Endothelial cell (in vitro differentiated cells): ENCODE measurements at places on chromosomes 5 and 9. TPM values are rescaled to one million over a fixed set of nuclear protein-coding genes. Genes with fewer than 3 reads are reported as not detected.

RMI1 gene
- 11.5 TPM for total RNA-seq

HAVCR2 gene
- total RNA-seq, result 0.15 TPM

IL4 gene
- total RNA-seq, result not detected

OBP2B gene
- total RNA-seq, result not detected

SMIM23 gene
- not detected for total RNA-seq

PTGES gene
- 0.15 TPM for total RNA-seq

SLC6A18 gene
- total RNA-seq, result not detected

GNG10 gene
- total RNA-seq, result 60.4 TPM

GPRIN1 gene
- total RNA-seq, result 3.9 TPM

SPATA31A3 gene
- total RNA-seq, result not detected

MYOT gene
- total RNA-seq, result not detected

C5orf47 gene
- not detected for total RNA-seq

FUT7 gene
- not detected for total RNA-seq

GABRP gene
- 23.5 TPM for total RNA-seq

PCDHAC1 gene
- total RNA-seq, result 7.5 TPM

PKD2L2 gene
- total RNA-seq, result not detected

SLC46A2 gene
- not detected for total RNA-seq

RPL7A gene
- 2,006 TPM for total RNA-seq

DNA sequence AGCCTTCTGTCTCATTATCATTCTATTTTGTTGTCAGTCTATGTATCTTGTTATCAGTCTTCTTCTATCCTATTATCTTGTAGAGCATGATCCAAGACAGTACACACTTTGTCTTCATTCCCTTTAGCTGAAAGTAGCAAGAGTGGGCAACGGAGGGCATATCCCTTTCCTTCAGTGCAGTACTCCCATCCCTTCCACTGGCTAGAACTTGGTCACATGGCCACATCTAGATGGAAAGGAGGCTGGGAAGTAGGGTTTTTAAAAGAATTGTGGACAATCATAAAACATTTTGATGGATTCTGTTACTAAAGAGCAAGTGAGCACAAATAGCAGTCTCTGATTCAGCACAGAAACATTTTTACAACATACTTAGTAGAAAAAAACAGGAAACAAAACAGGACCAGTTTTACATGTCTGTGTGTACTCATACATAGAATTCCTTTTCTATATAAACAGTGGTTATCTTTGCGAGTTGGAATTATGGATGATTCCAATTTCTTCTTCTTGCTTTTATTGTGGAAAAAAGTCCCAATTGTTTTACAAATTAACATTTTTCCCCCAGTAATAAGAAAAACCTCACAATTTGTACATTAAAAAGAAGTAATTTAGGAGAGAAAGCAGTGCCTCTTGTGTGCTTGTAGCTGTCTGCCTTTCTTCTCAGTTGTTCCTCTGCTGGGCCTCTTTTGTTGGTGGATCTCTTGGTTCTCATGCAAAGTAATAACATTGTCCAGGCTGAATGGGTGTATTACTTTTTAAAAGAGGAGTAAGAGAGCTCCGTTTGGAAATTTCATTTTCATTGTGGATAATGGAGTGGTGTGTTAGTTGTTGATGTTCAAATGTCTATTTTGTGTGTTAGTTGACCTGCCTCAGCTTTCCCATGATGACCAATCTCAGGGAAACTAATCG lies 410.9 kb upstream of the TRPC7 start:
- DNase-seq, result no peak

DNA sequence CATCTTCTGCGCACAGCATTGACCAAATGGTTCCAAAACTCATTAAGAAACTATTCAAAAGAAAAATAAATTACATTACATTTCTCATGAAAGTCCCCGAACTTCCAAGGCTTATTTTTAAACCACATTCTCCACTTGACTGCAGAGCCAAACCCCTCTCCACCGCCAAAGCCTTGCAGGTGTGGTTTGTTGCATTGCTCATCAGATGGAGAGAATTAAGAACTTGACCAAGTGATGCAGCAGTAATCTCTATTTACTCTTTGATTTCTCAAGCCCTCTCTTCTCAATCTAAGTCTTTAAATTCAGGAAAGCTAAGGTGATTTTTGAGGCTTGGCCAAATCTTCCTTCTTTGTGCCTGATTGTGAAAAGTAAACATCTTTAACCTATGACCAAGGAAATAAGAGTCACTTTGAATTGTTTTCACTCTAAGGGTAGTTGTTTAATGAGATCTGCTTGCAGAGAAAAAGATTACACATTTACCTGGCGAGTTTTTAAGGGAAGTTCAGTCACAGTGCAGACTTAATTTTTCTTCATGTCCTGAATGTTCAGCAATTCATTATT lies 290.5 kb upstream of the ITGA1 start:
- DNase-seq, result no peak

DNA sequence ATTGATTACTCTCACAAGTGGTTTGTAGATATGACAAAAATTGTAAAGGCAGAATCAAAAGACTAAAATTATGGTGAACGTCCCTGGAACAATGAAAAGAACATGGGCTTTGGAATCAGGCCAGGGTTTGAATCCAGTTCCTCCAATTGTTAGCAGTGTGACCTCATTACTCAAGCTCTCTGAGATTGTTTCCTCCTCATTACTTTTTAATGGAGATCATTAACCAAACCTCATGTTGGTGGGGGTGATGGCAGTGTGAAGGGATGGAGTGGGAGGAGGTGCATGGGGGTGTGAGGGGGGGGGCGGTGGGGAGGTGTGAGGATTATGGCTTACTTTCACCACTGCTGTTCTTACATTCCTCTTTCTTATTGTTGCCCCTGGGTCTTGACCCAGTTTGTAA lies 44.1 kb upstream of the FOXE1 start:
- no peak for DNase-seq

DNA sequence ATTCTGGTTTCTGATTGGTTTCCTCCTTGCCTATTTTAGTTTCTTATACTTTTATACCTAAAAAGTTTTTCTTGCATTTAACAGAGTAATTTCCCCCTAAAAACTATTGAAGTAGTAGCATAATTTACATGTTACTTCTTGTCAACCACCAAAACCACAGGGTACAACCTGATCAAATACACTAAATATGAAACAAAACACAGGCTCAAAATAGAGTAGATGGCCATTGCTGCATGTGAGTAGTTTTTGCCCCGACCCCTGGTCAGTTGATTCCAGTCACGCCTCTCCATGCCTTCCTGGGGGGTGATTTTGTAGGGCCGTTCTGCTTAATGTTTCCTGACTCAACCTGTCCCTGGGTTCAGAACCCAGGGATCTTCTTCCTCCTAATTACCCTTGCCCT lies 101.8 kb downstream of the TLE4 start:
- no peak for DNase-seq

- DNase-seq, result no peak
These were observed 670.1 kb upstream of the CDH9 start for GRCh38 chr5:27708534-27708933.

GRCh38 chr5:168726342-168726741 lies 147.2 kb upstream of the PANK3 start:
- DNase-seq, result no peak

GRCh38 chr5:127518319-127518621 lies 830 bp downstream of the PRRC1 start:
- DNase-seq, result no peak

GRCh38 chr9:131657940-131658339 lies 81.9 kb downstream of the RAPGEF1 start:
- no peak for DNase-seq

- DNase-seq, result no peak
These were observed 23.9 kb upstream of the TPD52L3 start for GRCh38 chr9:6304232-6304631.

DNA sequence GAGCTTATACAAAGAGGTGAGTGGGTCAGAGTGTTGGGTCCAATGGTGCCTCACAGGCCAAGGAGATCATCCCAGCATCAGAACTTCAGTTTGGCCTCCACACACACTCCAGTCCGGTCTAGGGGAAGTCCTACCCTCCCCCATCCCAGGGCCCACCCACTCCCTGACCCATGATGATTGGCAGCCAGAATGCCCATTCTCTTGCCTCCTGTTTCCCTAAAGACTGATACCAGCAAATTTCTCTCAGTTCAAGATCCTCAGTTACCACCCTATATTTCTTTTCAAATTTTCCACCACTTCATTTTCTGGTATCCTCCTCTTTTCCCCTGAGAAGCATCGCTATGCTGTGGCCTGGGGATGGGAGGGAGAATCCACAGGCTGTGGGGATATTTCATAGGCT lies 21.9 kb downstream of the DRD1 start:
- DNase-seq, result no peak

GRCh38 chr9:5895782-5896181 lies 5.1 kb downstream of the MLANA start:
- no peak for DNase-seq

DNA sequence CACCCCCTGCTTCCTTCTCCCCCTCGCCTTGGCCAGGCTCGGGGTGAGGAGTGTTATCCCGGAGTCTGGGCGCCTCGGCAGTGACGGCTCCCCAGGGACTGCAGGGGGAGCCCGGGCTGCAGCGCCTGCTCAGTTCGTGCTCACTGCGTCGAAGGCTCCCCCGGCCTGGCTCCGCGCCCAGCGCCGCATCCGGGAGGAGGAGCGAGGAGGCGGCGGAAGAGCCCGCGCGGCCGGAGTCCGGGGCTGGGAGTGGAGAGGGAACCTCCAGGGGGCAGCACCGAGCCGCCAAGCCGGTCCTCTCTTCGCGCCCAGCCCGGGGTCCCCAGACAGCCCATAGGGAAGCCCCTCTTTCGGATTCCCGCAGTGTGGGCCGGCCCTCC lies 1.3 kb upstream of the EGR1 start:
- peak; percentile 95 for DNase-seq

DNA sequence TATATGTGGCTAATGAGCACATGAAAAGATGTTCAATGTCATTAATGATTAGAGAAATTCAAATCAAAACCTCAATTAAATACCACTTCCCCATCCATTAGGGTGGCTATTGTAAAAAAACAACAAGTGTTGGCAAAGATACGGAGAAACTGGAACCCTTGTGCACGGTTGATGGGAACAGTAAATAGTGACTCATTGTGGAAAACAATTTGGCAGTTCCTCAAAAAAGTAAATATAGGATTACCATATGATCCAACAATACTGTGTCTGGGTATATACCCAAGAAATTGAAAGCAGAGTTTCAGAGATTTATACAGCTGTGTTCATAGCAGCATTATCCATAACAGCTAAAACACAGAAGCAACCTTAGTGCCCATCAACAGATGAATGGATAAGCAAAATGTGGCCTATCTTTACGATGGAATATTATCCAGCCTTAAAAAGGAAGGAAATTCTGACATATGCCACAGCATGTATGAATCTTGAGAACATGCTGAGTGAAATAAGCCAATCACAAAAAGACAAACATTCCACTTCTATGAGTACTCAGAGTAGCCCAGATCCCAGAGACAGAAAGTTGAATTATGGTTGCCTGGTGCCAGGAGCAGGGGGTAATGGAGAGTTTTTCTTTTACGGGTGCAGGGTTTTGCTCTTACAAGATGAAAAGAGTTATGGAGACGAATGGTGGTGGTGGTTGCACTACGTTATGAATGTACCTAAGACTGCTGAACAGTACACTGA lies 41.4 kb upstream of the LRRC14B start:
- no peak for DNase-seq

DNA sequence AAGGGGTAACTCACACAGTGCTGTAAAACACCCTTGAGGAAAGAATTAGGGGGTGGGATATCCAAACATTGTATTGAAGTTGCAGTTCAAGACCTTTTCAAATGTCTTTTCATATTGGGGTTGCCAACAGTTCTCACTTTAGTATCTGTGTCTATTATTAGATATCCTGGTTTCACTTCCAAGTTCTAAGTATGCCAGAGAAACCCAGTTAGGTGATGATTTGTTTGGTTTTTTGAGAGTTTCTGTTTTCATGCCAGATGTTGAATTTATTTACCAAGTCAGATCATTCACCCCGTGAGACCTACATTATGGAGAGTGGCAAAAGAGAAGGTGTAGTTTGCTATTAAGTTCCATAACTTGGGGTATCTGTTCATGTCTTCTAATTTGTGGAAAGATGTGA lies 64.5 kb downstream of the C9orf152 start:
- no peak for DNase-seq

GRCh38 chr5:42514754-42515153 lies 91.5 kb downstream of the GHR start:
- DNase-seq, result no peak

GRCh38 chr5:94540856-94541494 lies 77.4 kb downstream of the KIAA0825 start:
- DNase-seq, result no peak

DNA sequence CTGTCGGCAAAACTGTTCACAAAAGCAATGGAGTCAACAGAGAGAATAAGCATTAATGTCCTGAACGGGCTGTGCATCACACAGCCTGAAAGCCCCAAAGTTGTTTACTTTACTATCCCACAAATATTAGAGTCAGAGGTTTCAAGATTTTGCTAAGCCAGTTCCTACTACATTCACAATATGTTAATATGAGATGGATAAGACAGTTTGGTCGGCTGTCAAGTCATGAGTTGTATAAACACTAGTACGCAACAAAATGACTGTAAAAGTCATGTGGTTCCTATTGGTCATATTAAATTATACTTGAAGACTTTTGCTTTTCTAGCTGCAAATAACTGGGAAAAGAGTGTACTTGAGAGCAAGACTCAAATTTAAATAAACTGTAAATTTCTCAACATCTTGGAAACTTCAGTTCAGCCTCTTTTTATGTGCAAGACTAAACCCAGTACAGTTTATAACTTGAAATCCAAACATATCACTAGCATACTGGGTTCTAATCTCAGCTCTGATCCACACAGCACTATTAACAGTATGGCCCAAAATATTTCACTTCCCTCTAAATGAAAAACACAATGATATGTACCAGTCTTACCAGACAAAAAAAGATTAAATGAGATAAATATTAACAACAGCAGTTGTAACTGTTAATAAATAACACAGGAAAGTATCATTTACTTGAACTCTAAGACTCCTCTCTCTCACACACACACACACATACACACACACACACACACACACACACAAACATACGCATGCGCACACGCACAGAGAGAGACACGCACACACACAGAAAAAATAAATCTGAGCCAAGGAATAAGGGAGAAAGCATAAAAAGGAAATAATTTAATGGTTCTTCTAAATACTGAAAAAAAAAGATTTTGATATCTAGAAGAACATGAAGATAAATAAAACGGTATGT lies 33.1 kb downstream of the FANCC start:
- no peak for DNase-seq

- DNase-seq, result peak; percentile 43
These were observed 16.1 kb downstream of the IFNE start for GRCh38 chr9:21465859-21466518.

GRCh38 chr5:2519153-2519552 lies 232.3 kb downstream of the IRX2 start:
- DNase-seq, result no peak

- peak; percentile 12 for DNase-seq
These were observed 30.4 kb upstream of the FABP6 start for GRCh38 chr5:160198841-160199409.

- no peak for DNase-seq
These were observed 52.4 kb downstream of the FANCC start for GRCh38 chr9:95264954-95265615.

- DNase-seq, result no peak
These were observed 14.5 kb upstream of the RARS1 start for GRCh38 chr5:168471785-168472184.

DNA sequence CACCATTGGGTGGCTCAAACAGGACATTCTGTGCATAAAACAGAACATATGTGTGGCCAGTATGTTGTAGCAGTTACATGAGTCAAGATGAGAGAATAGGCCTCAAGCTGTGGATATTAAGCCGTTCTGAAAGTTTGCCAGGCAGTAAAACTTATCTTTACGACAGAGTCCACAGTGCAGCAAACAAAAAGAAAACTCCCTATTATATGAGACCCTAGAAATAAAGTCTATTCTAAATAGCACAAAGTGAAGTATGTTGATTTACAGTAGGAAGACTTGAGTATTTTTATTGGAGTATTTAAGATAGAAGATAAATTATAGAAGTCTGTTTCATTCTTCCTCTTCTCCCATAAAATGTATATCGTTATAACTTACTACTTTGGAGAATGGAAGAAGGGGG lies 271.5 kb downstream of the ADGRV1 start:
- DNase-seq, result no peak
